HepG2 (cell line): ENCODE measurements at places on chromosomes 12 and 14. TPM values are rescaled to one million over a fixed set of nuclear protein-coding genes. Genes with fewer than 3 reads are reported as not detected.

The ESPL1 gene
- 5.3 and 5.8 TPM in 2 replicates for polyA plus RNA-seq

The NEUROD4 gene
- polyA plus RNA-seq, result not detected in 2 replicates

The LRRC43 gene
- polyA plus RNA-seq, result not detected in 2 replicates

The SERPINA1 gene
- 11,015 and 14,177 TPM in 2 replicates for polyA plus RNA-seq

The PAWR gene
- 23.1 and 29.1 TPM in 2 replicates for polyA plus RNA-seq
